Nephron progenitor cell (in vitro differentiated cells): ENCODE measurements at places on chromosomes 2 and 18.

DNA sequence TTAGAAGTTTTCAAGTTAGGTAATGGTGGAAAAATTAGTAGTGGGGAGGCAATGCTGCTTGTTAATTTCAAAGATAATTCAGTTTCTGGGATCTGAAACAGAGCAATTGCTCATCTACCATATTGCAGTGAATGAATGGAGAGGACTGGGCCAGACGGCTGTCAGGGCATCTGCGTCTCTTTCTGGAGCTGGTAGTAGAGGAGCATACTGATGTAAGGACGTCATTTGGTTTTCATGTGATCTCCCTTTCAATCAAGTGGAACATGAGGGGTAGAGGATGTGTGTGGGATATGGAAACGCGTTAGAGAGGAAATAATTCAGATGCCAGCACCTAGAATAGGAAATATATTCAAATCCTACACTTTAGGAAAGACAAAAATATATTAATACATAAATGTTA, 490.3 kb downstream of the ADCYAP1 start:
- peaks cover 5% of the 10 kb centered on the region for H3K4me1 ChIP-seq
- H3K27me3 ChIP-seq = peaks cover 6% of the 10 kb centered on the region
- DNase-seq = no peak
- no peaks in the 10 kb centered on the region for H3K36me3 ChIP-seq

DNA sequence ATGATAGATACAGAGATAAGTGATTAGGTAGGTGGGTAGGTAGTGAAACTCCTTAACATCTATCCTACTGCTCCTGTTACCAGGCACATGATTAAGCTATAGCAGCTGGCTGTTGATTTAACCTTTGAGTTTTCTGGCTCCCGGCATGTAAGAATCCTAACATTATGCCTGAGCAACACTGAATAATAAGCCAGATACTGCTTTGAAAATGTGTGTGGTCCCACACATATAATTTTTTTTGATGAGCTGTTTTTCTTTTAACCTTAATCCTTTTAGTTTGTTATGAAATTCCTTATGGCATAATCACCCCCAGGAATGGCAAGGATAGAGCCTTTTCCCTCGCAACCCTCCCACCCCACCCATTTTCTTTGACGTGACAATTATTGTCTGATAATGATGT, 104.2 kb upstream of the NEUROD1 start:
- no peak for DNase-seq
- no peak overlapping the region for H3K4me3 ChIP-seq
- no peaks in the 10 kb centered on the region for H3K36me3 ChIP-seq
- peaks cover 69% of the 10 kb centered on the region for H3K4me1 ChIP-seq
- peaks cover 2% of the 10 kb centered on the region for H3K27me3 ChIP-seq
- no peak overlapping the region for H3K27ac ChIP-seq

DNA sequence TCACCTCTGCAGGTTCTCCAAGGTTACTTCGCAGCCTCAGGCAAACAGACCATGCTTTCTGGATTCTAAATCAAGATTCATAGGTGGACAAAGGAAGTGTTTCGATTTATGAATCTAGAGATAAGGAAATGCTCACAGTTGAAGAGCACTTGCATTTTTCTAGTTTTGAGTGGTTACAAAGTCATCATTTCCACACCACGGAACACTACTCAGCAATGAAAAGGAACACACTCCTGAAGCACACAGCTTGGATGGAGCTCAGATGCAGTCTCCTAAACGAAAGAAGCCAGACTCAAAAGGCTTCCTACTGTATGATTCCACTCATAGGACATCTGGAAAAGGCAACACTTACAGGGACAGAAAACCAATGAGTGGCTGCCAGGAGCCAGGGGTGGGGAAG, 31.7 kb downstream of the SDC1 start:
- no peak for DNase-seq
- no peaks in the 10 kb centered on the region for H3K27me3 ChIP-seq
- no peaks in the 10 kb centered on the region for H3K36me3 ChIP-seq
- H3K4me3 ChIP-seq = no peak overlapping the region
- peaks cover 90% of the 10 kb centered on the region for H3K4me1 ChIP-seq
- H3K27ac ChIP-seq = no peak overlapping the region

DNA sequence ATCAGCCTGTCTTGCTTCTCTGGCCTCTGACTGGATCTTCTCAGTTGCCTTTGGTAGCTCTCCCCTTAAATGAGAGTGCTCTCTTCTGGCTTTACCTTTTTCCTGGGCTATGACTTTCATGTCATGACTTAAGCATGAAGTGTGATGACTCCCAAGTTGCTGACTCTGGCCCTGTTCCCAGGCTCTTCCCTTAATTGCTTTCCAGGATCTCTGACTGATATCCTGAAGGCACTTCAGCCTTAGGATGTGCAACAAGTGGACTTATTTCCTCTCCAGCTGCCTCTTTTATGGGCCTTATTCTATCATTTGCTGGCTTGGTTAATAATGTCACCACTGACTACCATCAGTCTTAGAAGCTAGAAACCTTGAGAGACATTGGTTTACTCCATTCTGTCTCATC, 17.4 kb downstream of the SEMA4F start:
- no peak for DNase-seq
- H3K27ac ChIP-seq = no peak overlapping the region
- peaks cover 8% of the 10 kb centered on the region for H3K36me3 ChIP-seq
- H3K4me3 ChIP-seq = no peak overlapping the region
- H3K4me1 ChIP-seq = peaks cover 39% of the 10 kb centered on the region

- H3K4me1 ChIP-seq = no peaks in the 10 kb centered on the region
- H3K27me3 ChIP-seq = no peaks in the 10 kb centered on the region
- DNase-seq = no peak
- H3K36me3 ChIP-seq = no peaks in the 10 kb centered on the region
- no peak overlapping the region for H3K27ac ChIP-seq
Observed at GRCh38 chr2:144686518-144687215, 166.7 kb upstream of the ZEB2 start.

- H3K4me3 ChIP-seq = no peak overlapping the region
- peaks cover 15% of the 10 kb centered on the region for H3K27me3 ChIP-seq
- no peak overlapping the region for H3K27ac ChIP-seq
- no peaks in the 10 kb centered on the region for H3K36me3 ChIP-seq
- no peak for DNase-seq
- peaks cover 60% of the 10 kb centered on the region for H3K4me1 ChIP-seq
Observed at GRCh38 chr2:85758361-85759256, 4.8 kb downstream of the ATOH8 start.

DNA sequence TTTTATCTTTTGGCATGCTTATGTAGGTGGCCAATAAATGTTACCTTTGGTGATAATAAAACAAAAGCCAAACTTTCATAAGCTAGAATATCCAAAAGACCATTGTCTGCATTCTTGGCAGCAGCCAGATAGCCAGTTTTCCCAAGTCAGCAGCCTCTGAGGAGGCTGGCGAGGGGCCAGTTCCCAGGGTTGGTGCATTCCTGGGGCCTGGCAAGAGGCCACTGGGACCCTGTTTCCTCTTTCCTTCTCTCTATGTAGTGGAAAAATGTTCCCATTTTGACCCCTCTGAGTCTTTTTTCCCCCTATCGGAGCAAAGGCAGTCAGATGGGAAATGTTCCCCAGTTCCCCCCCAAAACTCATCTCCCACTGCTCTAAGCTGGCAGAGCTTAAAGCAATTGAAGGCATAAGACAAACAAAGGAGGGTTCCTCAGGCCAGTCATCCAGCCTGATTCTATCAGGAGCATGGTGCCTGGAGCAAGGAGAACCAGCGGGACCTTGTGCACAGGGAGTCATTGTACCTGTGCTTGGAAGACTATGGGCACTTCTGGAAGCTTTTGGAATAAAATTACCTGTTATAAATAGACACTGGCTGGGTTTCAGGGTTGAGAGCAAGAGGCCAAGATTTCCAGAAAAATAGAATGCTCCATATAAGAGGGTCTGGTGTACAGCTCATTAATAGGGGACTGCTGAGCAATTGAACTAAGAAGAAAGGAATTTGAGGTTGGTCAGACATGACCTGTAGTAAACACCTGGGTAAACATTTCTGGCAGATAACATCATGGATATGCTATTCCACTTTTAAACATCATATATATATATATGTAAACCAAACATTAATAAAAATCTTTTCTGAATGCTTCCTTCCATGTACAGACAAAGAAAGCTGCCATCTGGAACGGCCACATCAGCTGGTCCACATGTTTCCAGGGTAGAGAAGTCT, 63.4 kb downstream of the NCKAP5 start:
- no peak overlapping the region for H3K4me3 ChIP-seq
- no peaks in the 10 kb centered on the region for H3K4me1 ChIP-seq
- no peak overlapping the region for H3K27ac ChIP-seq
- no peak for DNase-seq

- no peaks in the 10 kb centered on the region for H3K36me3 ChIP-seq
- no peak overlapping the region for H3K27ac ChIP-seq
- no peak overlapping the region for H3K4me3 ChIP-seq
- H3K4me1 ChIP-seq = peaks cover 26% of the 10 kb centered on the region
- DNase-seq = no peak
Observed at GRCh38 chr18:44673256-44673880, 7.3 kb upstream of the SETBP1 start.

DNA sequence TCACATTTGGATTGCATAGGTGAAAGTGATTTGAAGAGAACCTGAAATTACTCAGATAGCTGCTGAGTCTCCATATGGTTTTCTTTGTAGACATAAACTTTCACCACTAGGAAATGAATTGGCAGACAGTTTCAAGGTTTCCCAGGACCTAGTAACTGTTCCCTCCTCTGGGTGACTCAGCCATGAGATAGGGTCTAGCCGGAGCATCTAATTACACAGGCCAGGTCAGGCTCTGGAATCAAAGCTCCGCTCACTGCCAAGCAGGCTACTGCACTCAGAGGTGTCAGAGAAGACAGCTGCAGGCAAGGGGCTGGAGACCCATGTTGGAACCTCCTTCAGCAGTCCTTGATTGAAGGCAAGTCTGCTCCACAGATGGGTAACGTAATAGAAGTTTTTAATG, 429.2 kb downstream of the TNS1 start:
- H3K36me3 ChIP-seq = no peaks in the 10 kb centered on the region
- peaks cover 19% of the 10 kb centered on the region for H3K4me1 ChIP-seq
- H3K4me3 ChIP-seq = no peak overlapping the region
- no peak for DNase-seq

DNA sequence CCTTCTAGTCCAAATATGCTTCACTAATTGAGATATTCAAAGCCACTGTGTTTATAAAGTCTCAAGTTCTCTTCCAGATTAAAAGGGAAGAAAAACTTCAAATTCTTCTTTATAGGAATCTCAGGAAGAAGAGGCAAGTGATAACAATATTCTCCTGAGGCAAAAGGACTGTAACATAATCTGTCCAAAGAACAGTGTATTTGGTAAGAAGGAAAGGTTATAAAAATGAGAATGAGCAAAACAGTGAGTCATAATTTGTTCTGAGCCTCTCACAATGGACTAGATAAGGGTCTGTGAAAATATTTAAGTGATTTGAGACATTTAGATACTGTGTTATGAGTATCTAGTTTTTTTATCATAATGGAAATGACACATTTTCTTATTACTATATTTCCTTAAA, 44.3 kb downstream of the SNRPD1 start:
- H3K27ac ChIP-seq = no peak overlapping the region
- DNase-seq = no peak
- H3K27me3 ChIP-seq = no peaks in the 10 kb centered on the region
- peaks cover 18% of the 10 kb centered on the region for H3K36me3 ChIP-seq
- peaks cover 6% of the 10 kb centered on the region for H3K4me1 ChIP-seq
- no peak overlapping the region for H3K4me3 ChIP-seq

GRCh38 chr18:50832754-50833153, 12.9 kb upstream of the MRO start:
- peaks cover 7% of the 10 kb centered on the region for H3K27me3 ChIP-seq
- no peak for DNase-seq
- H3K4me3 ChIP-seq = no peak overlapping the region
- no peak overlapping the region for H3K27ac ChIP-seq

- peaks cover 34% of the 10 kb centered on the region for H3K36me3 ChIP-seq
- H3K27me3 ChIP-seq = peaks cover 4% of the 10 kb centered on the region
- H3K4me1 ChIP-seq = peaks cover 11% of the 10 kb centered on the region
- no peak for DNase-seq
Observed at GRCh38 chr2:238459081-238459629, 32.4 kb downstream of the ASB1 start.
